NCI-H146 (cell line): ENCODE measurements at places on chromosomes 16 and 17.
A peak's percentile ranks its signal among the peaks of the same experiment; 100 is the strongest.

DNA sequence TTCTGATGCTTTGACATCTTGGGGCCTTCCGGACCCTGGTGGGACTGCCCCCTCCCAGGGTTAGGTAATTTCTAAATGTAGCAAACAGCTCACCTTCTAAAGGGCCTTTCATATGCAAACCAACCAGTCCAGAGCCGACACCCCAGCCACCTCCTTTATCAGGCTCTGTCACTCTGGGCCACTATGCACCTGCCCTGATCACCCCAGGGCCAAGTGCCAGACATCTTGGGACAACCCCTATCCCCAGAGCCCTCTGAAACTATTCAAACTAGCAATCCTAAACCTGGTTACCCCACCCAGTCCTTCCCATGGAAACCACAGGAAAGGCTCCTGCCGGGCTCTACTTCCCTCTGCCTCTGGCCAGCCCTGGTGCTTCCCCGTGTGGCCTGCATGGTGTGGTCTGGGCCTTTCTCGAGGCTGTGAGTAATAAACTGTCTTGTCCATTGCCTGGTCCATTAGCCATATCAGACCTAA is 91.2 kb upstream of the TNRC6C start:
- DNase-seq = no peak

- DNase-seq = no peak
These were observed 136.9 kb upstream of the EEF2KMT start for GRCh38 chr16:5234295-5235050.

- DNase-seq = no peak
These were observed 2.7 kb upstream of the CES1 start for GRCh38 chr16:55835581-55835980.

GRCh38 chr17:42284024-42284369 is 4.3 kb upstream of the STAT5A start:
- DNase-seq = no peak

- DNase-seq = no peak
These were observed 30.9 kb upstream of the SLC25A19 start for GRCh38 chr17:75319904-75320691.

DNA sequence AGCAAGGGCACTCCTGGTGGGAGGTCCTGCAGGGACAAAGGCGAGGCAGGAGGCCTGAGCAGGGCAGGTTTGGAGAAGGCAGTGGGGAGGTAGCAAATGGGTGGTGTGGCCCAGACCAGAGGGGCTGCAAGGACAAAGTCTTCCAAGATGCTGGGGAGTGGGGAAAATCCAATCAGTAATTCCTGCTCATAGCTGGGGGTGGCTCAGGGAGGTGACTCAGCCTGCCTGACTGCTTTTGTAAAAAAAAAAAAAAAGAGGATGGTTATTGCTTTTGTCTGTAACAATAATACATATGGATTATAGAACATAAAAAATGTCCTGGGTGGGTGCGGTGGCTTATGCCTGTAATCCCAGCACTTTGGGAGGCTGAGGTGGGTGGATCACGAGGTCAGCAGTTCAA is 5.2 kb downstream of the IL34 start:
- no peak for DNase-seq

DNA sequence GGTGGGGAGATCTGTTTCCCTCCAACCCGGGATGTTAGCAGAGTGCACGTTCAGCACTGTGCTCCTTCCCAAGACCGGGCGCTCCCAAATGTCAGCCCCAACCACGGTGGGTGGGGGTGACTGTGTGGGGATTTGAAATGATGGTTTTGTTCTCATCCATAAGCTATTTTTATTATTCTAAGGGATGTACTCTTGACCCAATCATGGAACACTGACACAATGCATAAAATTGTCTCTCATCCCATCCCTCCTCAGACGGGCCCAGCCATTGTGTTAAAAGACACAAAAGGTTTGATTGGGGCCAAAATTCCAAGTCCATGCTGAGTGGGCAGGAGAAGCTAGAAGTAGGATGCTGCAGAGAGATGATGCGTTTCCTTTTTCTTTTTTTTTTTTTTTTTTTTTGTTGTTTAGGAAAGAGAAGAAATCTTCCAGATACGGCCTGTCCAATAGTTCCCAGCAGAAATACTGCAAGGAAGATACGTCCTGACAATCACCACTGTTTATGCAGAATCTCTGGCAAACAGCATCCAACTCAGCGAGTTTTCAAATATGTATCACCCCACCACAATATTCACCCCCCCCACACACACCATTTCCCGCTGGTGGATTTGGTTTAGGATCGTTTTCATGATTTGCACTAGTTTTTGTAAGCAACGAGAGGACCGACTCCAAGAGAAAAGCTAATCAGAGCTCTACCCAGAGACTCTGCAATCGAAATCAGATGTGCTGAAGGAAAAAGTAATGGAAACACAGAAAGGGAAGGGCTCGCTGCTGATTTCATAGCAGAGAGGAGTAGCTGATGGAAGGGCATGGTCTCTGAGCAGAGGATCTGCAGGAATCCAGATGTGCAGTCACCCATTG is 163.5 kb upstream of the DYNLRB2 start:
- DNase-seq = no peak

- DNase-seq = no peak
These were observed 897 bp upstream of the CYGB start for GRCh38 chr17:76538281-76538931.

DNA sequence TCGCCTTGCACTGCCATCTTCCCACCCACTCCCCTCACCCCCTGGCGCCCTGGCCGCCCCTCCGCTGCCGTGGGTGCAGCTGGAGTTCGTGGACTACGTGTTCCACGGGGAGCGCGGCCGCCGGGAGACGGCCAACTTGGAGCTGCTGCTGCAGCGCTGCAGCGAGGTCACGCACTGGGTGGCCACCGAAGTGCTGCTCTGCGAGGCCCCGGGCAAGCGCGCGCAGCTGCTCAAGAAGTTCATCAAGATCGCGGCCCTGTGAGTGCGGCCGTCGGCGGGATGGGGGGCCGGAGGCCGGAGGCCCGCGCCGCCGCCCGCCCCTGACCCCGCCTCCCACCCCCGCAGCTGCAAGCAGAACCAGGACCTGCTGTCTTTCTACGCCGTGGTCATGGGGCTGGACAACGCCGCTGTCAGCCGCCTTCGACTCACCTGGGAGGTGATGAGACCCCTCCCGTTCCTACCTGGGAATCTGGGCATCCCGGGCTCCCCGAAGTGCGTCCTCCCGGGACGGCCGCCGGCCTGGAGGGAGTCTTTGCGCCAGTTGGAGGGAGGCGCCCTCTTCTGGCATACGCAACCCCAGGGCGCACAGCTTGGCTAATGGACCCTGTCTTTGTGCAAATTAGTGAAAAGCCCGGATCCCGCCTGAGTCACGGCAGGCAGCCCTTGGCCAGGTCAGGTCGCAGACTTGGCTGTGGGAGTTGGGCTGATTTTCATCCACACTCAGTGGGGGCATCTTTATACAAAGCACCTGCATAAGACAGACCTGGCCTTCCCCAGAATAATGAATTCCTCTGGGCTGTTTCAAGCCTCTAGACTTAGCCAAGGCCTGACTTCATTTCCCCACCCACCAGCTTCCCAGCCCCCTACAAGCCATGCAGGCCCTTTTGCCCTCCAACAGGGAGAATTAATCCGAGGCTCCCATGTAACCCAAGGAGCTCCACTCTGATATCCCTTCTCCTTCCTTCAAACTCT is 14.3 kb downstream of the RAPGEFL1 start:
- no peak for DNase-seq

GRCh38 chr17:74816905-74817620 is 40.9 kb upstream of the NAT9 start:
- DNase-seq = peak; percentile 29
